ENCODE measurements at places on chromosomes 2 and 18.

DNA sequence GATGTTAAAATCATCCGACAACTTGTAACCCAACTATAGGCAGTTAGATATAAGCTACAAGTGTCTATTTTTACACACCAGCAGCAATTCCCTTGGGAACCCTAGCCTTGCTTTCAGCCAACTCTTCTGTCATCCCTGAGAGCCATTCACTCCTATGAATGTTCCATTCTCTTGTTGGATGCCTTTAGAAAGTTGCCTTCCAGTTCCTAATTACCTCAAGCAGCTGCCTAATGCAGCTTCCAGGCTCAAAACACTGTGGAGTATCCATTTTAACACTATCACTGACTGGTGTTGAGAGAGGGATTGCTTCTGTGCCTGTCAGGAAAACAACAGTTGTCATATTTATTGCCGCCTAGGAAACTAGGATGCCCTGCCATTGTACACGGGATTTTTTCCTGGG is 402.0 kb upstream of the ACVR2A start:
- DNase-seq, result no peak

DNA sequence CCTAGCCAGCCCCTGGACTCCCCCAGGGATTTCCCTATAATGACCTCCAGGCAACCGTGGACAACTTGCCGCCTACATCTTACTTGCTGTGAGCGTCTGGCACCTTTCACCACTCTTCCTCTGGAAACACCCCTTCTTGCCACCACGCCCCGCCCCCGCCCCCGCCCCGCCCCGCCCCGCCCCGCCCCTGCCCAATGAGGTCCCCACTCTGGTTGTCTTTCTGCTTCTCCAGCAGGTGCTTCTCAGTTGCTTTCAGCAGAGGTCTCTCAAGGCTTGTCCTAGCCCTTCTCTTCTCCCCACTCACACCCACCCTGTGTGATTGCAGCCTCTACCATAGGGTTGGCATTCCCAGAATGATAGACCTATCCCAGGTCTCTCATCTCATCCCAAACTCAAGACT is 214.5 kb downstream of the EN1 start:
- no peak for DNase-seq

- no peak for DNase-seq
These were observed 37.3 kb upstream of the XPO1 start for GRCh38 chr2:61575447-61575859.

DNA sequence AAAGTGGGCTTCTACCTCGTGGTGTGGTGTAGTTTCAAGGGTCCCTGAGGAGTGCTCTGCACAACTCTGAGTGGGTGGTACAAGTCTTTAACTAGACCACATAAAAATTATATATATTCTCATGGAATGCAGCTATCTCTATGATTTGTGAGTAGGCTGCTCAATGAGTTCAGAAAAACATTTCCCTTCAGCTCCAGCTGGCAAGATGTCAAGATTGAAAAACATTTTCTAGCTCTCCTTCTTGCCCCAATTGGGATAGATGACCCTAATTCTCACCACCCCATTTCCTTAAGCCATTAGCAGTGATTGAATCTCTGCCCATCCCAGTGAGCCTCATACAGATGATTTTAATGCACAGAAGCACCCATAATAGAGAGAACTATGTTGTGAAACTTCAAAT is 28.3 kb upstream of the SP3 start:
- DNase-seq, result no peak

- no peak for DNase-seq
These were observed 16.9 kb downstream of the PMAIP1 start for GRCh38 chr18:59916746-59917145.

DNA sequence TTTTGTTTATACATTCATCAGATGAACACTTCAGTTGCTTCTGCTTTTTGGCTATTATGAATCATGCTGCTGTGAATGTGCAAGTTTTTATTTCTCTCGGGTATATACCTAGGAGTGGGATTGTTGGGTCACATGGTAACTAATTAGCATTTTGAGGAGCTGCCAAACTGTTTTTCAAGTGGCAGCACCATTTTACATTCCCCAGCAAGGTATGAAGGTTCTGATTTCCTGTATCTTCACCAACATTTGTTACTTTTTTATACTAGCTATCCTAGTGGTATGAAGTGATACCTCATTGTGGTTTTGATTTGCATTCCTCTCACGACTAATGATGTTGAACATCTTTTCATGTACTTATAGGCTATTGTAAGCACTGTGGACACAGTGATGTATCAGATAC is 53.9 kb downstream of the DYNC1I2 start:
- no peak for DNase-seq

DNA sequence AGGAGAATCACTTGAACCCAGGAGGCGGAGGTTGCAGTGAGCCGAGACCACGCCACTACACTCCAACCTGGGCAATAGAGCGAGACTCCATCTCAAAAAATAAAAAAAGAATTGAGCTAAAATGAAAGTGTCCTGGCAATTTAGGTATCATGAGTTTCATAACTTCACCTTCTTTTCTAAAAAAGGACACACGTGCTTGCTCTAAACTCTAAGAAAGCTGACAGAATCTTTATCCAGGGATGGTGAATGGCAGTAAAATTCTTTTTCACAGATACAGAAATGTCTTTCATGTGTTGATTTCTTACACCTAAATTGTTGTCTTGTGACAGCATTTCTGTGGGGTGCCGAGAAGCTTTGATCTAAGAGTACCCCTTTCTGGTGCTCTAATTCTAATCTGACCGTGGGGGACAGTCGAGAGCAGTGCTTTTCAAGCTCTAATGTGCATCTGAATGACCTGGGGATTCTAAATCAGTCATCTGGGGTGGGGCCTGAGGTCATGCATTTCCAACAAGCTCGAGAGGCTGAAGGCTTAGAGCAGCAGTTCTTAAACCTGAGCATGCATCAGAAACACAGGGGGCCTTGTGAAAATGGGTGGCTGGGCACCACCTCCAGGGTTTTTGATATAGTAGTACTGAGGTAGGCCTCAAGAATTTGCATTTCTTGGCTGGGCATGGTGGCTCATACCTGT is 42.1 kb upstream of the REL start:
- no peak for DNase-seq

- DNase-seq, result no peak
These were observed 209.4 kb upstream of the TRIB2 start for GRCh38 chr2:12507295-12507694.

DNA sequence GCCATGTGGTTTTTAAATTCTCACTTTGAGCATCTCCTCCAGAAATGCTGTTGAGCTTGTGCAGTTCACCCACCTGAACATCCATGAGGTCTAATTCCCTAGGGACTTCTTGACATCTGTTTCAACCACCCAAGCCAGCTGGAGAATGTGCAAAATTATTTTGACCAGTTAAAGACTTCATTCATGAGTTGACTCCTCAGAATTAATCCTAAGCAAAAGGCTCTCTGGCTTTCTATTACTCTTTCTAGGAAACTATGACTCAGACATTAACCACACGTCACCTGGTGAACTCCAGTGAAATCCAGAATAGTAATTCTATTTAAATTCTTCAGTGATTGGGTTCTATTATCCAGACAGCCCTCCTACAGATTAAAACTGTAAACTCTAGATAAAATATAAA is 247.5 kb downstream of the NBAS start:
- DNase-seq, result no peak

GRCh38 chr2:27844821-27845255 is 45.3 kb downstream of the RBKS start:
- DNase-seq, result no peak

GRCh38 chr18:44651918-44652572 is 28.6 kb upstream of the SETBP1 start:
- no peak for DNase-seq

GRCh38 chr2:209533391-209533790 is 109.5 kb downstream of the MAP2 start:
- DNase-seq, result no peak

DNA sequence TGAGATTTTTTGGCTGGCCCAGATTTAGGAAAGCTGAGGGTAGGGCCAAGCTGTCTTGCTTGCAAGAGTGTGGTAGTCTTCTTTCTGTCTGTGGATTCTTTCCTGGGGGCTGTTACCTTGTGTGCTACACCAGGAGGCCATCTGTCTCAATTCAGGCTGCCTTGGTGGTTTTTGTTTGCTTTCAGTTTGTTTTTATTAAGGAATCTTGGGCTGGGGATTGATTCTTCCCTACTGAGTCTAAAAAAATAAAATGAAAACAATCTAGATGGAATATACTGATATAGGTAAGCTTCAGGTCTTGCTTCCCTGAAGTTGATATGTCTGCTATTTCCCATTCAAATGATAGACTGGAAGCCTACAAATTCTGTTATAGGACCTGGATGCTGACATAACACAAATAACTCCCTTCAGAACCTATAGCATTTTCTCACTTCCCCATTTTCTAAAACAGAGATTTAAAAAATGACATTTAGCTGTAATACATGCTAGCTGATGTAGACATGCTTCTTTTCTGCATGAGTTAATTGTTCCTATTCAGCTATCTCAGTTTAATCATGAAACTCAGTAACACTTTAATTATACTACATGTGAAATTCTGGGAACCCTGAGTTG is 5.3 kb downstream of the LHCGR start:
- no peak for DNase-seq

DNA sequence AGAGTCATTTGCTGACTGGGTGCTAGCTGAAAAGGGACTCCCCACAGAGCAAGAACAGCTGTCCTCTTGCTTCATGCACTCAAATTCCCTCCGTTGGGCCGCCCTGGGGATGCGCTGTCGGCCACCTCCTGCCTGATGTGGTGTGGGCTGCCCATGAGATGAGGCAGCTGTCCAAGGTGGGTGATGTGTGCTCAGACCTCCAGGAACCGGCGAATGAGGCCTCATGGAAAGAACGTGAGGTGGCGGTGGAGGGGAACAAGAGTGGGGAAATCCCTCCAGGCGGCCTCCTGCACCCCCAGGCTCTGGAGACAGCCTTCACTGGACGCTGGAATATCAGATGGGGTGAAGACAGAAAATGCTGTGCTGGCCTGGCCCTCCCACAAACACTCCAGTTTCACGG is 79.8 kb downstream of the LONRF2 start:
- DNase-seq, result no peak

GRCh38 chr2:26317377-26318105 is 28.4 kb upstream of the SELENOI start:
- DNase-seq, result no peak

DNA sequence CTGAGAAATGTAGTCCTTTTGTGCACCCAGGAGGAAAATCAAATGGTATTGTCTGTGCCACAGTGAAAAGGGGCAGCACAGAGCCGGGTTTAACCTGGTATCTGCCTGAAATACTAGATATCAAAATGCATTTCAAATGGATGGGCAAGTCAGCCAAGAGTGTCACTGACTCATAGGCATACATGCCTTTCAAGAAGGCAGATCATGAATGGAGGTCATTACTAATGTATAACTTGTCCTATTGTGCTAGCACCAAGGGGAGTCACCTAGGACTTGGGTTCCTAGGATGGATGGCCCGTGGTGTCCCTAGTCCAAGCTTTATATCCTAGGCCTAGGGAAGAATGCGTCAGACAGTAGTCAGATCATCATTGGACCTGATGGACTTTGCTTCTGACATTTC is 49.9 kb downstream of the TCF7L1 start:
- no peak for DNase-seq

- DNase-seq, result no peak
These were observed 36.3 kb downstream of the TGOLN2 start for GRCh38 chr2:85291425-85292023.

GRCh38 chr2:100887713-100888495 is 68.0 kb downstream of the NPAS2 start:
- DNase-seq, result no peak

- no peak for DNase-seq
These were observed 166.7 kb downstream of the SH3RF3 start for GRCh38 chr2:109295781-109296117.

DNA sequence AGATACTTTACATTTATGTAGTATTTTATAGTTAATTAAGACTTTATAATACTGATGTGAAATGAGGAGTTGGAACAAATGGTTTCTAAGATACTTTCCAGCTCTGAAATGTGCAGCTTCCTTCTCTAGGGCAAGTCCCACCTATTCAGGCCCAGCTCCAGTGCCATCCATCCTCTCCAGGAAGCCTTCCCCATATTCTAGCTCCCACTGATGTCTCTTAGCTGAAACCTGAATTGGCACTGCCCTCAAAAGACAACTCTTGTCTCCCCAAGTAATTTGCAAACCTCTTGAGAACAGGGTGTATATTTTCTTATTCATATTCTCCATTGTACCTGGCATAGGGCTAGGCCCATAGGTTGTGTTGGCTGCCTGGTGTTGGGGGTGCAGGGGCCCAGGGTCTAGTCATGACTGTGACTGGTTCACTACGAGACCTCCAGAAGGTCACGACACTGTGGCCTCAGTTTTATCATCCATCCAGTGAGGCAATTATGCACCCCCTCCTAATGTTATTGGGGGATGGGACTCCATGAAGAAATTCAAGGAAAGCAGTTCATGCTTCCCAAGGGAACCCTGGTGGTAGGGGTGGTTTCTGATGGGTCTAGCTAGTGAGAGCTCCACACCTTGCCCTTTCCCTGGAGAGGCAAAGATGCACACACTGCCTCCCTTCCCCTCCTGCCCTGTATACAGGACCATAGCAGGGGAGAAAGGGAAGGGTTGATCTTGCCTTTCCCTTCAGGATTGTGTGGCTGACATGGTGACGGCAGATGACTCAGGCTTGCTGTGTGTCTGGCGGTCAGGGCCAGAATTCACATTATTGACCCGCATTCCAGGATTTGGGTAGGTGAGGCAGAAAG is 2.8 kb downstream of the WDR54 start:
- no peak for DNase-seq

GRCh38 chr2:84314901-84315330 is 144.2 kb downstream of the SUCLG1 start:
- DNase-seq, result peak; percentile 25

DNA sequence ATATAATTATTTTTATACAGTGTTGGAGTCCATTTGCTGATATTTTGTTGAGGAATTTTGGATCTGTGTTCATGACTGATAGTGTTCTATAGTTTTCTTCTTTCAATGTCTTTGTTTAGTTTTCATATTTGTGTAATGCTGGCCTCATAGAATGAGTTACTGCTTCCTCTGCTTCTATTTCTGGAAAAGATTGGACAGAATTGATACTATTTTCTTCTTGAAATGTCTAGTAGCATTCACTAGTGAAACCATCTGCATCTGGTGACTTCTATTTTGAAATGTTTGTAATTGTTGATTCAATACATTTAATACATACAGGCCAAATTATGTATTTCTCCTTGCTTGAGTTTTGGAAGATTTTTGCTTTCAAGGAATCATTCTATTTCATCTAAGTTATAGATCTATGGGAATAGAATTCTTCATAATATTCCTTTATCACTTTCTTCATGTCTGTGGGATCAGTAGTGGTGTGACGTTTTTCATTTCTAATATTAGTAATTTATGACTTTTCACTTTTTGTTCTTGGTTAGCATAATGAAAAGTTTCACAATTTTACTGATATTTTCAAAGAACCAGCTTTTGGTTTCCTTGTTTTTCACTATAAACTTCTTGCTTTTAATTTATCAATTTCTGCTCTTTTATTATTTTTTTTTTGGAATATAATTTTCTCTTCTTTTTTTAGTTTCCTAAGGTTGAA is 509.9 kb upstream of the VRK2 start:
- DNase-seq, result no peak

GRCh38 chr2:164073101-164074074 is 337.6 kb upstream of the FIGN start:
- DNase-seq, result no peak

Measured in D721Med (cell line).